Ascending aorta (tissue), 2 donors: ENCODE measurements at places on chromosomes 7 and 10. TPM values are rescaled to one million over a fixed set of nuclear protein-coding genes. Genes with fewer than 3 reads are reported as not detected.

Gene EPC1
- total RNA-seq, result 31.4 TPM

Gene FAM24A
- not detected for total RNA-seq

GRCh38 chr7:47344171-47344955 lies 237.5 kb downstream of the TNS3 start:
- H3K27ac ChIP-seq, result no peak overlapping the region
- peak; percentile 55 for DNase-seq
- H3K4me1 ChIP-seq, result no peaks in the 10 kb centered on the region
- no peak overlapping the region for H3K4me3 ChIP-seq

DNA sequence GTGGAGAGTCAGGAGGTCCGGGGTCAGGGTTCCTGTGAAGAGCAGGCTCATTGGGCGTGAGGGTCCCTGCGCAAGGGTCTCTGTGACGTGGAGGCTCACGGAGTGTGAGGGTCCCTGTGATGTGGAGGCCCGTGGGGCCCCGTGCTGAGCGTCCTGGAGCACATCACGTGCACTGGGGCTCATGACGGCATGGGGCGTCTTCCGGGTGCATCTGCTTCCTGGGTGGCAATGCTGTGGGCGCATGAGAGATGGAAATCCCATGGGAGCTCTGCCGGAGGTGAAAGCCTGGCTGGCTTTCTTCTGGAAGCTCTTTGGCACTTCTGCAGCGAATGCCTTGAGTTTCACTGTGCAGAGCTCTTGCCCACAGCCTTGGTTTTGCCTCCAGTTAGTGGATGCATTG lies 71.4 kb downstream of the WDR37 start:
- no peaks in the 10 kb centered on the region for H3K4me1 ChIP-seq
- DNase-seq, result no peak
- no peak overlapping the region for H3K4me3 ChIP-seq
- H3K27ac ChIP-seq, result no peak overlapping the region
- peaks cover 73% of the 10 kb centered on the region for H3K36me3 ChIP-seq
- no peaks in the 10 kb centered on the region for H3K27me3 ChIP-seq

- DNase-seq, result no peak
- no peaks in the 10 kb centered on the region for H3K36me3 ChIP-seq
- H3K4me1 ChIP-seq, result no peaks in the 10 kb centered on the region
- no peak overlapping the region for H3K4me3 ChIP-seq
- no peak overlapping the region for H3K27ac ChIP-seq
- no peaks in the 10 kb centered on the region for H3K27me3 ChIP-seq
Measured at GRCh38 chr10:4561296-4561695, 264.7 kb upstream of the AKR1E2 start.

DNA sequence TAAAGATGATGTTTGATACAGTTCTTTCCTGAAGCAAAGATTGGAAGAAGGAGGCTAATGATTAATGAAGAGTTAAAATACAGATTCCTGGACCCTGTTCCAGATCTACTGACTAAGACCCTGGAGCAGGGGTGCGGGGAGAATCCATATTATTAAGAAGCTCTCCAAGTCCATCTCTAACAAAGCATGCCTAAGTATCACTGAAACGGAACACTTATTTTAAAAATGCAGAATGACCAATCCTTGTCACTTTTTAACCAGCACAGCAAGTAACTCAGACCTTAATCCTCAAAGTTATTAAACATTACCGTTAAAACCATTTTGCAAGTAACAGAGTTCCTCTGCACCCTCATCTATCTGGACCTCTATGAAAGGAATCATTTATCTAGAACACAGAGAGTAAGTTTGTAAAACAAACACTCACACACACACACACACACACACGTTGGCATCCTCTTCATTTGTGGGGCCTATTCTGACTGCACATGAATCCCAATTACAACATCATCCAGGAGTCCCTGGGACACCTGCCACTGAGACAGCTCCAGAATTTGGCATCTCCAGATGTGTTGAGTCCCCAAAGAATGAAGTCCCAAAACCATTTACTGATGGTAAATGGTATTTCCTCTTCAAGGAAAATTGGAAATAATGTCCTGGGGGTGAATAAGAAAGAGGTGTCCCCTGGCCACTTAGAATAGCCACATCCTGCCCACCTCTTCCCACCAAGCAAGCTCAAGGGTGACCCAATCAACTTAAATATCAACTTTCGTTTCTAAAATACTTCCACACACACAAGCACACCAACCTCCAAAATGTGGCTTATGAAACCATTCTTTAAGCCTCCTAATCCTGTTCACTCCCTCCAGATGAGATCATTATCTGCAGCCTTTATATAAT lies 117.5 kb downstream of the PARD3 start:
- no peak overlapping the region for H3K4me3 ChIP-seq
- DNase-seq, result no peak
- H3K36me3 ChIP-seq, result no peaks in the 10 kb centered on the region
- no peaks in the 10 kb centered on the region for H3K27me3 ChIP-seq
- peaks cover 8% of the 10 kb centered on the region for H3K4me1 ChIP-seq
- H3K27ac ChIP-seq, result peak overlapping the region; percentile 47

DNA sequence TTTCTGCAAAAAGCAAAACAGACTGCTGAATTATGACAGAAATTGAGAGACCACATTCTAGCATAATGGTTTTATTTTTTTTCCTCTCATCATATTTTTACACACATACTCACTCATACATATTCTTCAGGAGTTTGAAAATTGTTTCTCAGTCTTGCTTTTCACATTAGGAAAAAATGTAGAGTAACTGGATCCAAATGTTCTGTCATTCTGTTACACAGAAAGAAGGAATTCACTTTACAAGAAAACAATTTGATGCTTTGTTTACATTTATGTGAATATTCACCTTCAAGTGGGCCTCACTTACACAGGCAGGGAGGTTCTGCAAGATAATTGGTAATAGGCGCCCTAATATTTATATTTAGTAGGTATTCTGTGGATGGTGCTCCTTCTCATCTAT lies 82.0 kb downstream of the ARL4A start:
- H3K27me3 ChIP-seq, result no peaks in the 10 kb centered on the region
- DNase-seq, result no peak
- no peak overlapping the region for H3K4me3 ChIP-seq

Gene TRIM4
- 12.7 TPM for total RNA-seq

GRCh38 chr10:113450046-113450804 lies 102.6 kb upstream of the HABP2 start:
- no peak for DNase-seq
- H3K27me3 ChIP-seq, result no peaks in the 10 kb centered on the region
- H3K4me1 ChIP-seq, result no peaks in the 10 kb centered on the region
- no peak overlapping the region for H3K27ac ChIP-seq
- no peaks in the 10 kb centered on the region for H3K36me3 ChIP-seq

Gene GLI3
- total RNA-seq, result 2.2 TPM

DNA sequence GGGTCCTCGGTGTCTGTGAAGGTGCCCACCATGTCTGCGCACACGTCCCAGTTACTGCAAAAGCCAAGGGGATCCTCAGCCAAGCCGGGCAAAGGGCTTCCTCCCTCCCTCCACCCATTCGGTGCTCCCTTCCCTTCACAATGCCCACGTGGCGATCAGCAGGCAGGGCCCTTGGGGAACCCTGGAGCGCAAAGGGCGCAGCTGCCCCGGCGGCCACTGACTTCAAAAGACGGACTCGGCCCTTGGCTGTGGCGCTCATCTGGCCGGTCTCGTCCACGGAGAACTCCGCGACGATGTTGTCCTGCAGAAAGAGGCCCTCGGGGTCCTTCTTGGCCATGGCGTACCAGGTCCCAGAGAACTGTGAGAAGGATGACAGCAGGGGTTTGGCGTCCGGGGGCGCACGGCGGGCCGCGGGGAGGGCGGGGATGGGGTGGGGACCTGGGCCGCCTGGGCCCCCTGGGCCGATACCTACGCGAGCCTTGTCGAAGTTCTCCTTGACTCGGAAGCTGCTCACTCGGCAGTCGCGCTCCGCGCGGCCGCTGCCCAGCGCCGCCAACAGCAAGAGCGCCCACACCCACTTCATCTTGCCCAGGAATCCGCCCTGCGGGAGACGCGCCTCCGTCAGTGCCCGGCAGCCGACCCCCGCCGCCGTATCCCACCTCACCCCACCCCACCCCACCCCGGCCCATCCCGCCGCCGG lies 439 bp downstream of the RBP4 start:
- no peak for DNase-seq
- no peaks in the 10 kb centered on the region for H3K27me3 ChIP-seq

GRCh38 chr7:35512716-35513115 lies 182.2 kb downstream of the HERPUD2 start:
- no peak overlapping the region for H3K27ac ChIP-seq
- H3K27me3 ChIP-seq, result no peaks in the 10 kb centered on the region
- H3K4me1 ChIP-seq, result no peaks in the 10 kb centered on the region
- H3K36me3 ChIP-seq, result no peaks in the 10 kb centered on the region

GRCh38 chr10:97843281-97843671 lies 6.4 kb upstream of the GOLGA7B start:
- no peak overlapping the region for H3K4me3 ChIP-seq
- no peak for DNase-seq
- peaks cover 3% of the 10 kb centered on the region for H3K4me1 ChIP-seq
- H3K36me3 ChIP-seq, result no peaks in the 10 kb centered on the region

Gene C7orf33
- total RNA-seq, result not detected

GRCh38 chr10:31596765-31597164 lies 277.7 kb downstream of the ZEB1 start:
- no peak for DNase-seq
- no peaks in the 10 kb centered on the region for H3K4me1 ChIP-seq
- H3K27me3 ChIP-seq, result no peaks in the 10 kb centered on the region
- no peak overlapping the region for H3K4me3 ChIP-seq
- H3K27ac ChIP-seq, result no peak overlapping the region

DNA sequence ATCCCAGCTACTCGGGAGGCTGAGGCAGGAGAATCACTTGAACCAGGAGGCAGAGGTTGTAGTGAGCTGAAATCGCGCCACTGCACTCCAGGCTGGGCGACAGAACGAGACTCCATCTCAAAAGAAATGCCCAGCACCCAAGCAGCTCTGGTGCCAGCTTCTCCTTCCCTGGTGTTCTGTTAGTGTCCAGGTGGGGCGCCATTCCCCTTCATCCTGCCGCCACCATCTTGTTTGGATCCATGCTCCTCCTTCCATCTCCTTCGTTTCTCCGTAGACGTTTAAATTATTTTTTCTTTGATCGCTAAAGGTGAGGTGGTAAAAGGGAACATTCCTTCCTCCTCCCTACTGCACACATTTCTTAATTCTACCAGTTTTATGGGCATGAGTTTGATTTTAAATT lies 30.3 kb downstream of the PROSER2 start:
- no peak overlapping the region for H3K4me3 ChIP-seq
- no peaks in the 10 kb centered on the region for H3K4me1 ChIP-seq
- peaks cover 46% of the 10 kb centered on the region for H3K36me3 ChIP-seq
- DNase-seq, result no peak
- H3K27me3 ChIP-seq, result no peaks in the 10 kb centered on the region
- H3K27ac ChIP-seq, result no peak overlapping the region

- H3K4me1 ChIP-seq, result no peaks in the 10 kb centered on the region
- DNase-seq, result peak; percentile 52
- no peaks in the 10 kb centered on the region for H3K27me3 ChIP-seq
- no peak overlapping the region for H3K27ac ChIP-seq
Measured at GRCh38 chr7:159033956-159034355, 110.7 kb downstream of the VIPR2 start.

DNA sequence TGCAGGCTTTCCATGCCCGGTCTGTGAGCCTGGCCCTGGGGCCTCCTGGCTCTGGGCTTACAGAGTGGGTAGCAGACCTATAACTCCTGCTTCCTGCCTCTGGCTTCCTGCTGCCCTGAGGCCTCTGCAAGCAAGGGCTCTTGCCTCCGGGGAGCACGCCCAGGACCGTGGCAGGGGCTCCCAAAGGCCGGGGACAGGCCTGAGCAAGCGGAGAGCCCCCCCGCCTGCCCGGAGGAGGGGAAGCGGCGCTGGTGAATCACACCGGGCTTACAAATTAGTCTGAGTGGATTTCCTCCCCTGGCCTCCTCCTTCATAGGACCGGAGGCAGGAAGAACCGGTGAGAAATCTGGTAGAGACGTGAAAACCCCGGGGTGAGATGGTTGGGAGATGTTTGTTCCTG lies 1.5 kb upstream of the MYL10 start:
- H3K36me3 ChIP-seq, result no peaks in the 10 kb centered on the region
- H3K4me1 ChIP-seq, result no peaks in the 10 kb centered on the region
- no peak for DNase-seq
- no peak overlapping the region for H3K4me3 ChIP-seq
- no peaks in the 10 kb centered on the region for H3K27me3 ChIP-seq
- no peak overlapping the region for H3K27ac ChIP-seq

DNA sequence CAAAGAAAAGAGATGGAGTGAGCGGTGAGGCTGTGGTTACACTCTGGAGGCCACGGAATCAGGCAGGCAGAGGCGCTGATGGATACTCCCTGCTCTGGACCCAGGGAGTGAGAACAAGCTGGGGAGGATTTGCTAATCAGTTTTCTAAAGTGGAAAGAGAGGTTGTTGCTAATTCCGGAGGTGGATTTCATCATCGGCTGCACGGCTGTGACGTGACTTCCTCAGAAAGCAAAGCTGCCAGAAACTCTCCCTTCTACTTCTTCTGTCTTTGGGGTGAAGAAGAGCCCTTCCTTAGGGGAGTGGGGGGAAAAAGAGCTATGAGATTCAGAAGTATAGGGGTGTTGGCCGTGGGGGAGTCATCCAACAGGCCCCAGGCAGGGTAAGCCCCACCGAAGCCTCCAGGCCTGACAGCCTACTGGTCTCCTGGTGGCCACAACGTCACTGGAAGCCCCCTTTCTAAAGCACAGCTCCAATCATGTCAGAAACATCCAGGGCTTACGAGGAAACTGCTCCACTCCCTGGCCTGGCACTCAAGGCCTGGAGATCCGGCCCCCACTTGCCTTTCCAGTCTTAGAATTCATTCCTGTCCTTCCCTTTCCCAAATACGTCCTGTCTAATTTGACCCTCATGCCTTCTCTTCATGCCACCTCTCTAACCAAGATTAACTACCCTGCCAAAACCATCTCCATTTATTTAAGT lies 114.5 kb downstream of the HIP1 start:
- H3K27ac ChIP-seq, result peak overlapping the region; percentile 85
- no peak overlapping the region for H3K4me3 ChIP-seq
- no peaks in the 10 kb centered on the region for H3K27me3 ChIP-seq
- peaks cover 13% of the 10 kb centered on the region for H3K4me1 ChIP-seq
- H3K36me3 ChIP-seq, result peaks cover 5% of the 10 kb centered on the region

DNA sequence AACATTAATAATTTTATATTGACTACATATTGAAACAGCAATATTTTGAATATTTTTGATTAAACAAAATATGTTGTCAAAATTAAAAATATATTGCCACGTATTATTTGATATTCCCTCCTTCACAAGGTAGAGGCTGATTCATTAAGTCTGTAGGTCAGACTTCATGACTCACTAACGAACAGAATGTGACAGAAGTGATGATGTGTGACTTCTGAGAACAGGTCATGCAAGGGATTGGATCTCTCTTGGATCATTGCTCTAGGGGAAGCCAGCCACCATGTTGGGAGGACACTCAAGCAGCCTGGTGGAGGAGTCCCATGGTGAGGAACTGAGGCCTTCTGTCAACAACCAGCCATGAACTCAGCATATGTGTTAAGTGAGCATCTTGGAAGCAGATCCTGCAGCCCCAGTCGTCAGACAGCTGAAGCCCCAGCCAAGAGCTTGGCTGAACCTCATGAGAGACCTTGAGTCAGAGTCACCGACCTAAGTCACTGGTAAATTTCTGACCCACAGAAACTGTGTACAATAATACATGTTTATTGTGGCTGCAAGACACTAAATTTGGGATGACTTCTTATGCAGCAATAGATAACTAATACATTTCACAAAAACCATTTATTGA lies 66.6 kb downstream of the HTR5A start:
- DNase-seq, result no peak
- H3K27ac ChIP-seq, result no peak overlapping the region
- H3K27me3 ChIP-seq, result no peaks in the 10 kb centered on the region
- no peaks in the 10 kb centered on the region for H3K36me3 ChIP-seq
- no peaks in the 10 kb centered on the region for H3K4me1 ChIP-seq
